ENCODE measurements at places on chromosomes 5 and 9.
A peak's percentile ranks its signal among the peaks of the same experiment; 100 is the strongest.

DNA sequence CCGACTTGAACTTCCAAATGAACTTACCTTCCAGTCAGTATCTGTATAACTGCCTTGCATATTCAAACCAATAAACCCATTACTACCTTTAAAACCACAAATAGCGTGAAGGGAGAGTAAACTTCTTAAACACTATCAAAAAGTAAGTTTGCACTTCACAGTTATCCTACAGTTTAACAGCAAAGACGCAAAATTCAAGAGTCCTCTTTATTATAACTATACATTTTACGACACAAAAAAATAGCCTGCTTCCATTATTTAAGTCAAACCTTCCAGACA is 1.8 kb downstream of the PTBP3 start:
- no peak for DNase-seq

DNA sequence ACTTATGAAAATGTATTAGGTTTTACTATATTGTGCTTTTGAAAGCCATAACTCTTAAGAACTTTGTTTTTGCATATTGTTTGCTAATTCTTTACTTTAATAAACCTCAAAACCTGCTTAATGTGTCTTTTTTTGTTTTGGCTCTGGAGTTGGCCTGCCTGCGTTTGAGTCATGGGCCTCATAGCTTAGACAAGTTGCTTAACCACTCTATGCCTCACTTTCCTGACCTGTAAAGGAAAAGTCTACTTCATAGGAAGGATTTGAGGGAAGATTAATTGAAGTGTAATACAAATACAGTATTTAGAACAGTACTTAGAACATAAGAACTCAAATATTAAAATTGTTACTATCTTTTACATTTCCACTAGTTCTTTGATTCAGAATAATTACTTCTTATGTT is 10.3 kb downstream of the SMIM32 start:
- DNase-seq, result no peak

DNA sequence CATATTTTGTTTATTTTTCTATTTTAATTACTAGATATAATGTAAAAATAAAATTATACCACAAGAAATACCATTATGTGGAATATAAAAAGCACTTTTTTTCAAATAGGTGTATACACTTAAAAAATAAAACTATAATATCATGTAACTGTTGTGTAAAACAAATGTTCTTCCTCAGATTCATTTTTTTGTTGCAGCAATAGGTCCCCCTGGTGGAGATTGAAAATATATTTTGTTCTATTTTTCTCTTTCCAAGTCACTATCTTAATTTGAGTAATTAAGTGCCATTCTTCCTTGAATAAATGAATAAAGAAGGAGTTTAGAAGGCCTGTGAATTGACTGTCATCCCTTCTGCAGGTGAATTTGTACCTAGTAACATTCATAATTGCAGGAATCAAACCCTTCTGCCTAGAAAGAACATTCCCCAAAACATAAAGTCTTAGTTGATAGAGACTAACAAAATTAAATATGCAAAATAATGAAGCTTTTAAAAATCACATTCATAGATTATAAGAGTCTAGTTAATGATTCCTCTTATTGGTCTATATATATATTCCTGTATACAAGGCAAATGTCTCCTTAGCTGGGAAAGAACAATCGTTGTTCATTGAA is 23.4 kb downstream of the CETN3 start:
- no peak for DNase-seq

DNA sequence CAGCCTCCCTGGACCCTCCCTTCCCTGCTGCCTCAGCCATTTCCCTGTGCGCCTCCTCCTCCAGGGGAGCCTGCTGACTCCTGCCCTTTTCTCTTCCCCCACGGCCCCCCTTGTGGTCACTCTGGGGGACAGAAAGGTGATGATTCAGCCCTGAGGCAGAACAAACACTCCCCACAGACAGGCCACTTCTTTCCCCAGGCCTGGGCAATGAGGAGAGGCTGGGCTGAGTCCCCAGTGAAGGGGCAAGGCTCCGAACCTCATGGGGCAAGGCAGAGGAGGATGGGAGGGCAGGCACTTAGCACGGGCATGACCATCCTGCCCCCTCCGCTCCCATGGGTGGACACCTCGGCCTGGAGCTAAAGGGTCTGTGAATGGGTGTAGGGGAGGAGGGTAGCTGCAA is 21.0 kb downstream of the CSF1R start:
- no peak for DNase-seq

- DNase-seq, result no peak
These were observed 329.0 kb downstream of the ICE1 start for GRCh38 chr5:5751498-5751897.

GRCh38 chr5:29037716-29038115 is 1999.3 kb upstream of the CDH9 start:
- no peak for DNase-seq

GRCh38 chr5:19739671-19740070 is 248.3 kb downstream of the CDH18 start:
- DNase-seq, result no peak

GRCh38 chr5:9625731-9626130 is 4.4 kb downstream of the TAS2R1 start:
- DNase-seq, result no peak

DNA sequence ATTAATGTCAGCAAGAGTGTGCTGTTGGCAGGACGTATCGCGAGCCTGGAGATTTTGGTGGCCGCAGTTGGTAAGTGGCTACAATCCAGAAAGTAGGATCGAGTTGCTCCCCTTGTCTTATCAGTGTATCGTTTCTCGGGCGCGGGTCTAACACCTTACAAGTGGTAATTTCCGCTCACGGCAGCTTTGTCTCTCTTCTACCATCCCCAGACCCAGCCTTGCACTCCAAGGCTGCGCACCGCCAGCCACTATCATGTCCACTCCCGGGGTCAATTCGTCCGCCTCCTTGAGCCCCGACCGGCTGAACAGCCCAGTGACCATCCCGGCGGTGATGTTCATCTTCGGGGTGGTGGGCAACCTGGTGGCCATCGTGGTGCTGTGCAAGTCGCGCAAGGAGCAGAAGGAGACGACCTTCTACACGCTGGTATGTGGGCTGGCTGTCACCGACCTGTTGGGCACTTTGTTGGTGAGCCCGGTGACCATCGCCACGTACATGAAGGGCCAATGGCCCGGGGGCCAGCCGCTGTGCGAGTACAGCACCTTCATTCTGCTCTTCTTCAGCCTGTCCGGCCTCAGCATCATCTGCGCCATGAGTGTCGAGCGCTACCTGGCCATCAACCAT is 1.1 kb downstream of the PTGER4 start:
- DNase-seq, result no peak

- DNase-seq, result no peak
These were observed 47.0 kb downstream of the TJP2 start for GRCh38 chr9:69221036-69221435.

- DNase-seq, result peak; percentile 14
These were observed 394.5 kb downstream of the ARHGEF28 start for GRCh38 chr5:74020503-74020902.

DNA sequence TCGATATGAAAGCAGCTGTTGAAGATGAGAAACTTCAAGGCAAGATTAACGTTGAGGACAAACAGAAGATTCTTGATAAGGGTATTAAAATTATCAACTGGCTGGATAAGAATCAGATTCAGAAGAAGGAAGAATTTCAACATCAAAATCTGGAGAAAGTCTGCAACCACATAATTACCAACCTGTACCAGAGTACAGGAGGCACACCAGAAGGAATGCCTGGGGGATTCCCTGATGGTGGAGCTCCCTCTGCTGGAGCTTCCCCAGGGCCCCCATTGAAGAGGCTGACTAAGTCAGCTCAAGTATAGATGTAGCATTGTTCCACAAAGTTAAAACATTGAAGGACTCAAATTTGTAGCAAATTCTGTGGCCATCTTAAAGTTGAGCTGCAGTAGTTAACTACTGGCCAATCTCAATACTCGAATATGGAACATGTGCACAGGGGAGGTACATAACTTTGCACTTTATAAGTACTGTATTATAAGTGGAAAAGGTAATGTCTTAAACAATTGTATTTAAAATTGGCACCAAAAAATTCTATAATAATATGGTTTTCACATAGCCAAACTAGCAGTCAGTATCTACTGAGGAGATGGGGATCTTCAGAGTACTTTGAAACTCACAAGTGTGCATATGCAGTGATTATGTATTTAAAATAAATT is 237.5 kb downstream of the CHSY3 start:
- no peak for DNase-seq

- no peak for DNase-seq
These were observed 2.9 kb downstream of the PBX3 start for GRCh38 chr9:125749951-125750626.

DNA sequence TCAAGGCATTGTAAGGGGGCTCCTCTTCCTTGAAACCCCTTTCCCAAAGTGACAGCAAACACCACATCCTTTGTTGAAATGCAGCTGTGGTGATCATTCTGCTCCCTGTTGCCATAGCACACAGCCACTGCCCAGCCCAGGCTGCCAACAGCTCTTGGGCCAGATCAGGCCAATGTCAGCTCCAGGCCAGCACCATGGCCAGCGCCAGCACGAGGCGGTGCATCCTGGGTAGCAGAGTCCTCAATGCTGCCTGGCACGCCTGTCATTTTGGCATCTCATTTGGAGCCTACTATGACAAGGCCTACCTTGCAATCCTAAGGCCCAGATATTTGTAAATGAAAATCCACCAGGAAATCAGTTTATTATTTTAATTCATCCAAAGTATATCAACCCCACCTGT is 390.6 kb downstream of the DNAH5 start:
- DNase-seq, result no peak

DNA sequence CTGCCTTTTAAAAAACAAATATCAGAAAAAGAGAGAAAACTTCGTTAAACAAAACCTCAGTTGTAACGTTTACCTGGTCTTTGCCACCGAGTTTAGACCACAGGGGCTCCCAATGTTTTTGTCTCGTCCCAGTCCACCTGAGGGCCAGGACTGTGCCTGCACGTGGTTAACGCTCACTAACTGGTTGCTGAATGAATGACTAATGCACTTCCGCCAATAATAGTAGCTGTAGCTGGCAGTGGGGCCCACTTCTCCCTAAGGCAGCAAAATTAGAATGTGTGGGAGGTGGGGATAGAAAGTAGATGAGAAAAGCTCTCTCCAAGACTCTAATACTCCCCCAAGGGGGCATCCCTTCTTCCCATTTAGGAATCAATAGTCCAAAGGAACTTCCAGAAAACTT is 29.1 kb upstream of the MED27 start:
- DNase-seq, result no peak

- no peak for DNase-seq
These were observed 84.9 kb upstream of the MEF2C start for GRCh38 chr5:88967633-88968585.

DNA sequence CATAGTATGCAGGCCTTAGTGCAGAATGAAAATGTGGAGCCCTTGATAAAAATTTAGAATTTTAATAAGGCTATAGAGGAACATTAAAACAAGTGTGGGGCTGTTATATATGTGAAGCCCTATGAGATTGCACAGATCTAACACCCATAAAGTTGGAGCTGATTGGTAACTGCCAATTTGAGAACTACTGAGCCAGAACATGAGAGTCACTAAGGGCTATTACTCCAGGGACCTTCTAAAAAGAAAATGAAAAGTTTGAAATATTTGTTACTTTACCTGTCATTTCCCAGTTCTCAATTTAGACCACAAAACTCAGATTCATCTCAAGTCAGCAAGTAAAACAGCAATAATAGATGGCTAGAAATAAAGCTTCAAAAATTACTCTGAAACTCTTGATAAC is 898.6 kb downstream of the TLE1 start:
- no peak for DNase-seq
